COLO829 (cell line): ENCODE measurements at places on chromosomes 2 and 18.

DNA sequence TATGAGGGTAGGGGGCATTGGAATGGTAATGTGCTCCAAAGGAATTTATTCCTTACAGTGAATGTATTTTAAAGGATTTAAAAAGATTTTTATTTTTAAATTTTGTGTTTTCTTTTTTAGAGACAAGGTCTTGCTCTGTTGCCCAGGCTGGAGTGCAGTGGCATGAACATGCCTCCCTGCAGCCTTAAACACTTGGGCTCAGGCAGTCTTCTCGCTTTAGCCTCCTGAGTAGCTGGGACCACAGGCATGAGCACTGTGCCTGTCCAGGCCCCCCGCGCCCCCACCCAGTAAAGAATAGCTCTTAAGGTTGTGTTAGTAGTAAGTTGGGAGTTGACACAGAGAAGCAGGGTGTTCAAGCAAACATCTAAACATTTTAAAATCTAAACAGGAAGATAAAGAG lies 36.6 kb downstream of the PHLPP1 start:
- DNase-seq: no peak

DNA sequence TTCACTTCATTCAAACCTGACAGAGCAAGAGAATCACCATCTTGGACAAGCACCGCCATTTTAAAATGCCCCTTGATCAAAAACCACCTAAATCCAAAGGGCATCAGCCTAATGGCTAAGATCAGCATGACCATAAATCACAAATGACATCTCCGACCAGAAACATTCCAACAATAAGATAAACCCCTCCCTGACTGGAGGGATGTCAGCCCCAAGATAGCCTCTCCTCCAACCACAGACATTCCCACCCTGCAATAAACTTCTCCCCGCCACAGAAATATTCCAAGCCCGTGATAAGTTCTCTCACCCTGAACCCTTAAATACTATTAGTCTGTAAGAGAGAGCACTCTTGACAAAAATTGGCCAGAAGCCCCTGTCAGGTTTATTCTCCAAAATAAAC lies 21.6 kb upstream of the LYPD1 start:
- DNase-seq: no peak

- no peak for DNase-seq
These were observed 110.4 kb downstream of the LRP1B start for GRCh38 chr2:142020368-142020767.

- DNase-seq: no peak
These were observed 210.7 kb upstream of the RND3 start for GRCh38 chr2:150698016-150698661.

DNA sequence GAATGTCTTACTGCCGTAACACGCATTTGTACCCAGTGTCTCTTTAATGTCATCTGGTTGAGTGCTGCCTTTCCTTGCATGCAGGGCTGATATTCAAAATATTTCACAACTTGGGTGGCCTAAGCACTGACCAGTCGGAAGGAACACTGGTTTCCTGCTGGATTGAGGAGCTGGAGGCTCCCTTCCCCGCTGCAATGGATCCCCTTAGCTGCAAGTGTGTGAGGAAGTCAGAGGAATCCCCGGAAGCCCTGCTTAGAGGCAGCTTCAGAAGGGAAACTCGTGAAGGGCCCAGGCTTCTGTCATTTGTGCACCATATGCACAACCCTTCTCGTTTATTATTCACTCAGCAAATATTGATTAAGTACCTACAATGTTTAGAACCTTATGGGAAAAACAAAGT lies 33.2 kb upstream of the SP3 start:
- no peak for DNase-seq

GRCh38 chr2:170029551-170029950 lies 148.4 kb upstream of the MYO3B start:
- no peak for DNase-seq

DNA sequence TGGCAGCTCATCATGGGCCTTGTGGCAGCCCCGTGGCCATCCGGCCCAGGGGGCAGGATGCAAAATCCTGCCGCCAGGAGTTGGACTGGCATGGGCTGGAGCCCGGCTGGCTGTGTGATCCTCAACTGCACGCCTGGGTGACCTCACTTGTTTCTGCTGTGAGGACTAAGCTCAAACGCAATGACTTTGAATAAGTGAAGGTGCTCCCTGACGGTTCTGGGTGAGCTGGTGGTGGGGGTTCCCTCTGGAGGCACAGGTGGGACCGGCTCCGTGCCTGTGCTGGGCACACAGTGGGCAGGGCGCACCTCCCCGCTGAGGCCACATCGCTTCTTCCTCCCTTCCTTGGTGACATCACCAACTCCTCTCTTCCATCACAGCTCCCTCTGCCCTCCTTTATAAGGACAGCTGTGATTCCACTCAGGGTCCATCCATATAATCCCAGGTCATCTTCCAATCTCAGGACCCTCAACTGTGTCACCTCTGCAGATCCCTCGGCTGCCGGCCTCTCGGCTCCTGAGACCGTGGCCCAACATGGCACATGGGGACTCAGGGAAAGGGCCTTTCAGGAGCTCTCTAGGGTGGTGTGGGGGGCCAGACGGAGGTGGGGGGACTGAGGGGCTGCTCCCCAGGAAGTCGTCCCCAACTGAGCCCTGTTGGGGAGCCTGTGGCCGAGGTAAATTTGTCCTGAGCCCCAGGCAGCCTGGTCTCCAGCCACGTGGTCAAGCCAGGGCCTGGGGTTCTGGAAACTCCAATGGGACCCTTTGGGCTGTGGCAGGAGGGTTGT lies 75.5 kb upstream of the ODC1 start:
- DNase-seq: no peak

DNA sequence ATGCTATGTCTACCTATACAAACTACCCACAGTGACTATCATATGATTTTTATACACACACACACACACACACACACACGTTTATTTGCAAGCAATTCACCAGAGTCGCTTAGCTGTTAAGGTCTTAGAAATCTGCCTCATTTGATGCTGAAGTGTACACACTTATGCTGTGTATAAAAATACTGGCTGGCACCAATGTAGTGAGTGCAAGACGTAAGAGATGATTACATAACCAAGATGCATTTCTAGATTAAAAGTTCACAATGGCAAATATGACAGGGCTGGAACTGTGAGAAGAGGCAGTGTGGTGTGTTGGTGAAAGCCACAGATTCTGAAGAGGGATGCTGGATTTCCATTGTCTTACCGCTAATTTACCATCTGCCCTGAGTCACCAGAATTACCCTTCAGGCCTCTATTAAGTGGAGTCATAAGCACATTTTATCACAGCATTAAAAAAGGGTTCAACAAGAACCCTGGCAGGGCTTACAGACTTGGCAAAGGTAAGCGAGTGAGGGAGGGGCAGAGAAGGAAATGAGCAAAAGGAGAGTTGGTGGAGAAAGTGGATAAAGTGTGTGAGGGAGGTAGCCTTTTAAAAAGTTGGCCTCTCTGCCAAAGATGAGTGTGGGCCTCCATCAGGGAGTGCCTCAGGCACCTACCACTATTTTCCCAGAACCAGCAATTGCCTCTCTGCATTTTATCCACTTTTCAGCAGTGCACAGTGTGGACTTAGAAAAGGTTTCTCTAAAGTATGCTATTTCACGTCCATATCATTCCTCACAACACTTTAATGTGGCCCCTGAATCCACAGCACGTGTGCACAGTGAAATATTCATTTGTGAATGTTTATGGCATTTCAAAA lies 21.5 kb downstream of the MEIS1 start:
- DNase-seq: no peak

GRCh38 chr2:219107758-219108157 lies 47.0 kb upstream of the IHH start:
- no peak for DNase-seq

DNA sequence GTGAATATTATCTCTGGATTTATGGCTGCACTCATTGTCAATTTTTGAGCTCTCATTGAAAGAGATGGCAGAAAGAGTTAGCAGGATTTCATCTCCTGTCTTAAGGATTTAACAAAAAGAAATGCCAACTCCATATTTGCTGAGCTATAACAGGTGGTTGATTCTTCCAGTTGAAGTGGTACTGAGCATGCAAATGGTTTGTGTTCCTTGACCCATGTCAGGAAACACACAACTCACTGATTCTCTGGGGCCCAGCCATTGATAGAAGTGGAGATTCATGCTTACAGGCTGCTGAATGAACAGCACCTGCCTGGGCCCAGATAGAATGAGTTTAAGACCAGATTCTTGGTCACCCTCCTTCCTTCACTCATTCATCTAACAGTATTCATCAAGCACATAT lies 128.8 kb downstream of the CERS6 start:
- no peak for DNase-seq

GRCh38 chr2:128664499-128664971 lies 345.9 kb upstream of the HS6ST1 start:
- no peak for DNase-seq

GRCh38 chr2:20666304-20667150 lies at the start of gene GDF7:
GDF7 (plus strand) TSS chr2:20667144; CDS start chr2:20667240, 96 bp downstream.
- no peak for DNase-seq

GRCh38 chr2:227010433-227010832 lies 153.6 kb downstream of the COL4A4 start:
- DNase-seq: no peak

DNA sequence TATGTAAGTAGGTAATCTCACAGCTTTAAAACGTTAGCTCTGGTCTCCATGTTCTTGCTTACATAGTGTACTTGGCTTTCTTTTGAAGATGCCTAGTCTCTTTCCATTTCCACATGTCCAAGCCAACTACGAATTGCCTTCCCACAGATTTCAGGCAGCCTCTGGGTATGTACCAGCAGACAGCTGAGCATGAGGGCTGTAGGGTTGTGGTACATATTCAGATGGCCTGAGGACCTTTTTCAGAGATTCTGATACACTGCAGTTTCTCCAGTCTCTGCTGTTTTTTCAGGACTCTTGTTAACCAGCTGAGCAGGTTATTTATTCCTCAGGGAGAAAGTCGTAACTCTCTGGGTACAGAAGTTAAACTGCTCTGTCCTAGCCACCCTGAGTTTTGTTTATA lies 3.1 kb upstream of the KCNJ13 start:
- DNase-seq: no peak

DNA sequence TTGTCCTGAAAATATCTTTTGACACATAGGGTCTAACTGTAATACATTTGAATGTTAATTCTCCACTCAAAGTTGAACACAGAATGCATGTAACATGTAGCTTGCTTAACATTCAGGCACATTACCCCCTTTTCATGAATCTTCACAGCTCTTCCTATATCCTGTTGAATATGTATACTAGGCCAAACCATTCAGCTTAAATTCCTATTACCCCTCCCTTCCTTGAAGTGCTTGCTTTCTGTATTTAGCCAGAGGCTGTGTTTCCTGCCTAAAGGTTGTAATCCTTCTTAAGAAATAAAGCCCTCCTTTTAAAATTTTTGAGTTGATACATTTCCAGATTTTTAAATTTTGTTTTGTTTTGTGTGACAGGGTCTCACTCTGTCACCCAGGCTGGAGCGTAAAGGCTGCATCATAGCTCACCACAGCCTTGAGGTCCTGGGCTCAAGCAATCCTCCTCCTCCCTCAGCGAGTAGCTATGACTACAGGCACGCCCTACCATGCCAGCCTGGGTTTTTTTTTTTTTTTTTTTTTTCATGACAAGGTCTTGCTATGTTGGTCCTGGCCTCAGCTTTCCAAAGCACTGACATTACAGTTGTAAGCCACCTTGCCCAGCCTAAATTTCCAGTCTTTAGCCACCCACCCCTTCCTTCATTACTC lies 357.6 kb downstream of the DSC3 start:
- DNase-seq: no peak

GRCh38 chr2:82857967-82858366 lies 1601.1 kb downstream of the SUCLG1 start:
- DNase-seq: no peak

DNA sequence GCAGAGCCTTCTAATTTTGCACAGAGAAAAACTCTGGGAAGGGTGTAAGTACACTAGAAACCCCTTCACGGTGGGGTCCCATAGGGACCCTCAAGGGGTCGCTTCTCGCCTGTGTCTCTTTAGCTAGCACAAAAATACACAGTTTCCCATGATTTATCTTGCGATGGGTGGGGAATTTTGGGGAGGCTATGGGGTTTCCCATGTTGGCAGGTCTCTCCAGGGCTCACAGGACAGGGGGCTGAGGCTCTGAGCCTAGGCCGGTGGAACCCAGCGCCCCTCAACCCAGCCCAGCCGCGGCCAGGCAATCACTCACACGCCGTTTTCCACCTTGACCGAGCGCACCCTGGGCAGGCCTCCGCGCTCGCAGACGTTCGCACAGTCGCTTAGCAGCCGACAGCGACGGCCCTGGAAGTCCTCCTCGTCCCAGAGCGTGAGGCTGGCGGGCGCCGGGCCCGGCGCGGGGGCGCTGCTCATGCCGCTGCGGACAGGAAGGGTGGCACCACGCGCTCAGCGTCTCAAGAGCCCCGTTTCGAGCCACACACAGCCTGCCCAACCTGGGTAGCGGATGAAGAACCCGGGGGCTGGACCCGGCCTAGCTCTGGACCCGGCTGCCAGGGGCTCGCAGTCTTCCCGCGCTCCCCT lies 398 bp downstream of the CRYBA2 start:
- no peak for DNase-seq

DNA sequence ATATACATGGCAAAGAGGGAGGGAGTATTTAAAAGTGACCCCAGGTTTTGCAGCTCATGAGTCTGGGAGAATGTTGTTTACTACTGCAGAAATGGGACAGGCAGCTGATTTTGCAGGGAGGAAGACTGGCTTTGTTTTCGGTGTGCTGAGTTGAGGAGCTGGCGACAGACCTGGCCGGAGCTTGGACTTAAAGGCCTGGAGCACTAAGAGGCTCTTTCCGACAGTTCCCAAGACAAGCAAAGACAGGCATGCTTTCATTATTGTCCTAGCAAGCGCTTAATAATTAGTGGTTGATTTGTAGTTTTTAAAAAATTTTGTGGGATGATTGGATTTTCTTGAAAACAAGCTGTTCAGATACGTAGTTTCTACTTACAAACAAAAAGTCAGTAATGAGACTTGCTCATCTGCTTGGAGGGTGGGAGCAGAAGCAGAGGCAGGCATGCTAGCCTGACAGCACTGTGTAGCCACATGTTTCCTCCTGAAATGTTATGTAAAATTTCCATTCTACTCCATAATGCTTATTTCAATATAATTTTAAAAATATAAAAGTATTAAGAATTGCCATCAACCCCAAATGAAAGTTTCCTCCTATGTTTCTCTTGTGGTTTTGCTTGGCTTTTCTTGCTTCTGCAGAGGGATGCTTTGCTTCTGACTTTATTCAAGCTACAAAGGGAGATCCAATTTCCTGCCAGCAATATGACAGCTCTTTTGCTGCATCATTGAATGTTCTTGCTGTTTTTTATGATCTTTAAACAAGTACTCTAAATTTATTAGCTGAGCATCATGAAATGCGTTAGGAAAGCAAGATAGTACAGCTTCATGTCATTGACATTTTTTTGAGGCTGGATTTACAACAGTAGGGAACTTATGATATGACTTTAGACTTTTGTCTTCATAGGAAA lies 75.8 kb downstream of the PHLPP1 start:
- DNase-seq: no peak

GRCh38 chr2:95337829-95338228 lies 40.7 kb downstream of the KCNIP3 start:
- DNase-seq: no peak
